ENCODE measurements at places on chromosomes 7 and 10.

DNA sequence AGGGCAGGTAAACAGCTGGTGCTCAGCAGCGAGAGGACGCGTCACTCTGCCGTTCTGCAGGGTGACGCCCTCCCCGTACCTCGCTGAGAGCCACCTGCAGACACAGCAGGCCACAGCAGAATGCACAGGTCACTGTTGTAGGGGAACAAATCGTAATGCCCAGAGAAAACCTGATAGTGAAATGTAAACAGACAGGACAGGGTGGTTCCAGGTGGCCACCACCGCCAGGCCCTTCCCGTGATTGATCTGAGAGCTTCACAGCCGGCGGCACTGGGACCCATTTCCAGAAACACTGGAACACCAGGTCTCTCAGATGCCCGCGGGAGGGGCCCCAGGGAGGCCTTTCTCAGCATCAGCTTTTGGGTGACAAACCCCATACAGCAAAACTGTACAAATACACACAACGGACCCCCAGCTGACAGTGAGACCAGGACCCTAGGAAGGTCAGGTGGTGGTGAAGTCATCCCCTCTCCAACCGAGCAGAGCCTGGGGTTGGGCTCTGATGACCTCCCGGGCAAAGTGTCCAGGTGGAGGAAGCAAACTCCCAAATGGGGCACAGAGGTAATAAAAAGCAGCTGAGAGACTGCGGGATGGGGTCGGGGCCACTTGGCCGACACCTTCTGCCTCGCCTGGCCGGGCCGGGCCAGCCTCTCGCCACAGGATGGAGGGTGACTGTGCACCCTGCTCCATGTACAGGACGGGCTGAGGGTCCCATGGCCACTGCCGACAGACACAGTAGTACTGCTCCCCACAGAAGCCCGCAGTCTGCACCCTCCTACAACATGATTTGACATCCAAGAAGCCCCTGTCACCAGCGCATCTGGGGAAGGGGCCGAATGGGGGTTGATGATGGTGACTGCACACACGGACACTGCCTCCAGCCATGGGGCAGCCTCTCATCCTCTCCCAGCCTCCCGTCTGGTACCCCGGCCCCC, 4.6 kb downstream of the BHLHA15 start:
- no peak for DNase-seq

DNA sequence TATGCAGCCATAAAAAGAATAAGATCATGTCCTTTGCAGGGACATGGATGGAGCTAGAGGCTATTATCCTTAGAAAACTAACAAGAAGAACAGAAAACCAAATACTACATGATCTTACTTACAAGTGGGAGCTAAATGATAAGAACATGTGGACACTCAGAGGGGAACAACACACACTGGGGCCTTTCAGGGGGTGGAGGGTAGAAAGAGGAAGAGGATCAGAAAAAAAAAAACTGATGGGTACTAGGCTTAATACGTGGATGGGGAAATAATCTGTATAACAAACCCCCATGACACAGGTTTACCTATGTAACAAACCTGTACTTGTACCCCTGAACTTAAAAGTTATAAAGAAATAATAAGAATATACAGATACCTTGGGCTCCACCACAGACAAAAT, 514.2 kb downstream of the ARL4A start:
- no peak for DNase-seq

DNA sequence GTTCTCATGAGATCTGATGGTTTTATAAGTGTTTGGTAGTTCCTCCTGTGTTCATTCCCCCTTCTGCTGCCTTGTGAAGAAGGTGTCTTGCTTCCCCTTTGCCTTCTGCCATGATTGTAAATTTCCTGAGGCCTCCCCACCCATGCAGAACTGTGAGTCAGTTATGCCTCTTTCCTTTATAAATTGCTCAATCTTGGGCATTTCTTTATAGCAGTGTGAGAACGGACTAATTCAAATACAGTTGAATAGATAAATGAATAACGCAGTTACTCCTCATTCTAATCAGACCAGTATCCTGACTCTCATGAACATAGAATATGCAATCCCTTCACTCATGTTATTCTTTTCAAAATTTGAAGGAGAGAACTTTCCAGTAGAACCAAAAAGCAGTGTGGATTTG, 375.0 kb upstream of the FZD8 start:
- DNase-seq: no peak

DNA sequence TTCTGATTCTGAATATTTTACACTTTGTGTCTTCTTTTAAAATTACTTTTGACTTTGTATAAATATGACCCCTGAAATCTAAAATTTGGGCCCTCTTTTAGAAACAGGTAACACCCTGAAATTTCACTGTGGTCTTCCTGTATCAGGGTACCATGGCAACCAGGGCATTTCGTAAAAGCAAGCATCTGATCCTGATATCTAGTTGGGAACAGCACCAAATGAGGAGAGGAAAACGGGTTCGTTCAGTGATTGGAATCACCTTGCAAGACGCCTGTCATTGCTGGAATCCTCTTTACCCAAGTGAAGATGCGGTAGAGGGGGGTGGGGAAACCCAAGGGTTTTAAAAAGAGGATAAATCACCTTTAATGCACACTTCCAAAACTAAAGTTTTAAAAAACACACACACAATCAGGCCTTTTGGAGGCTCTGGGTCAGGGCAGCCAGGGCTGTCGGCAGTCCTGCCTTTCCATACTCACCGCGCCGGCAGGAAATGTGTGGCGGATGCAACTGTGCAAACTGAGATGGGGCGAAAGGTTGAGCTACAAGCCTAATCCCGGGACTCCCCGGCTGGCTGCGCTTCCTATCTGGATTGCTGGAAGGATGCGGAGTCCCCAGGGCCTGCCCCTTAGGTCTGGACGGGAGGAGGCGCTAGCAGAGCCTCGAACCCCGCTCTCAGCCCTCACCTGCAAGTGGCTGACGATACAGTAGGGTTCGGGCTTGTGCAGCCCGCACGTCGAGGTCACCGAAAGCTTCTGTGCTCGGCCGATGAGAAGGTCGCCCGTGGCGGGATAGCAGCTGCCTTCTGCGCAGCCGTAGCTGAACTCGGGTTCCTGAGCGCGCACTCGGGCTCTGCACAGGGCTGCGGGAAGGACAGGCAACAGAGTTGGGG, 1.8 kb downstream of the LAMB1 start:
- DNase-seq: no peak

DNA sequence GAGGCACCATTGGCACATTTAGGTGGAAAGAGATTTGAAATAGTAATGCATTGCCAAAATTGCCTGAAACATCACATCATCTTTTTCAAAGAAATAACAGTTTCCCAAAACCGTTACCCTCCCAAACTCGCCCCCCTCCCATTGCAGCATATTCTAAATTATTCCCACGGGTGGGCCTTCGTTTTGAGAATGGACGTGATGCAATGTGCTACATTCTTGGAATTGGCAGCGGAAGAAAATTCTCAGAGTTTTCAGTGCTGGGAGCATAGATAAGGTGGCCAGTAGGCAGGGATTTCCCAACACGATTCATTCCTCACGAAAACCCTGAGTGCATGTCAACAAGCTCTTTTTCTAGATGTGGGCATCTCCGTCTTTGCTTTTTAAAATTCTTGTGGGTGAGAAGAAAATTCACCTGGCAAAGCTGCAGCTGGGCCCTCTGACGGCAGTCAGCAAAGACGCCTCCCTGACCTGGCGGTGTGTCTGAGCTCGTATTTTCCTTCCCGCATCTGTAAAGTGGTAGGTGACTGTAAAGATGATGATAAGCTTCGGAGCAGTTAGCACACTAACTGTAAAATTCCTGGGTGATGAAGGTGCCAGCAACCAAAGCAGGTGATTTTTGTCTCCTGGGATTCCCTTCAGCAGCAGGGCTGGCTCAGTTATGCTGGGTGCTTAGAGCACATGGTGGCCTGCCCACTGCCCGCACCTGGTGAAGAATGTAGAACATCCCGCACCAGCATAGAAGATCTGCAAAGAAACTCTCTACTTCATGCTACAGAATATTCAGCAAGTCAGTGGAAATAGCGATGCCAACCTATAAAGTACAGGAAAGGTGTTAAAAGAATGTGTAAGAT, 141.9 kb upstream of the KLF6 start:
- DNase-seq: no peak

DNA sequence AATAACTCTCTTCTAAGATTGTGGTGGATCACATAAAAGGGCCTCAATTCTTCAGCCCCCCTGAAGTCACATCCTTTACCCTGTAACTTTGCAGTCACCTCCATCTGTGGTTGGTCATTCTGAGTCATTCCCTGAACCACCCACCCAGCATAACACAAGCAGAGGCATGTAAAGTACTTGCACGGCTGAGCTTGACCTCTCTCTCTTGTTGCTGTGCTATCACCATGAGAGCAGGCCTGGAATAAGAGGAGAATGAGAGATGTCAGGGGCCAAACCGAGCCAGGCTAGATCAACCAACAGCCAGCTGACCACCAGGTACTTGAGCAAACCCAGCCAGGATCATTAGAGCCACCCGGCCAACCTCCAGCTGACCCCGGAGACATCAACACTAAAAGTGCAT, 13.5 kb upstream of the STK17A start:
- no peak for DNase-seq

- DNase-seq: no peak
These were observed 105.4 kb upstream of the BTBD16 start for GRCh38 chr10:122165484-122166276.

- DNase-seq: peak; percentile 50
These were observed 335.7 kb downstream of the PHTF2 start for GRCh38 chr7:78134256-78134655.

DNA sequence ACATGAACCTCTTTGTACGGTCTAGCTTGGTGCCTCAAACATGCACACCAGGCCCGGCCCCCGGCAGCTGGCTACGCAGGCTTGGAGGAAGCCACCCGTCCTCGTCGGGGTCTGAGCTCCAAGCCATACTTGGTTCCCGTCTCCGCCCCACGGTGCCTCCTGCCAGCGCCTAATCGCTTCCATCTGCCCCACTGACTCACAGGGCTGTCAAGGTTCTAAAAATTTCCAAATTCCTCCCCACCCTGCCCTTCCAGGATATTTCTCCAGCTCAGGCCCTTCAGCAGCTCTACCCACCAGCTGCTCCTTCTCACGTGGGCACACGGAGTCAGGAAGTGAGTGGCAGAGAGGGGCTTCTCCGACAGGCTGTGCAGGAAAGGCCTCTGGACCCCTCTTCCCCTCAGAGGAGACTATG, 38.8 kb downstream of the TMEM270 start:
- no peak for DNase-seq

DNA sequence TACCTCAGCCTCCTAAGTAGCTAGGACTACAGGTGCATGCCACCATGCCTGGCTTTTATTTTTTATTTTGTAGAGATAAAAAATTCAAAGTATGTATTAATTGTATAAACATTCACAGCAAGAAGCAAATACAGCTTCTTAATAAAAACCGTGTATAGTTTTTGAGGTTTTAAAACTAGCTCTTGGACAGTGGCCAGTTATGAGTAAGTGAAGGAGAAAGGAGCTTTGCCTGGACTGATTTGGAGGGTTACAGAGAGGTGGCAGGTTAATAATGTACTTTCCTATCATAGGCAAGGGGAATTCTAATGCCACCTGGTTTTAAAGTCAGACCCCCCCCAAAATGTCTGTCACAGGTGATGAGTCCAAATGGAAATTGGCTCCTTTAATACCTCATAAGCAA, 43.4 kb downstream of the ZNRF2 start:
- no peak for DNase-seq

DNA sequence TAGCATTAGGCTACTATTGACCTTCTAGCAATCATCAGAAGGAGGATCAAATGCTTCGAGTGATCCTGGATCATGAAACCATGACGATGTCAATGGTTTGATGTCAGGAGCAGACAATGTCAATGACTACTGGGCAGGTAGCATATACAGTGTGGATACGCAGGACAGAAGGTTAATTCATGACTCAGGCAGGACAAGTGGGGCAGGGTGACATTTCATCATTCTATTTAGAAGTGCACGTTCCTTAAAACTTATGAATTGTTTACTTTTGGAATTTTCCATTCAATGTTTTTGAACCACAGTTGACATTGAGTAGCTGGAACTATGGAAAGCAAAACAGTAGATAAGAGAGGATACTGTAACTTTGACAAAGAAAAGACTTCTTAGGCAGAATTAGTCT, 140.8 kb downstream of the TSPAN12 start:
- no peak for DNase-seq

DNA sequence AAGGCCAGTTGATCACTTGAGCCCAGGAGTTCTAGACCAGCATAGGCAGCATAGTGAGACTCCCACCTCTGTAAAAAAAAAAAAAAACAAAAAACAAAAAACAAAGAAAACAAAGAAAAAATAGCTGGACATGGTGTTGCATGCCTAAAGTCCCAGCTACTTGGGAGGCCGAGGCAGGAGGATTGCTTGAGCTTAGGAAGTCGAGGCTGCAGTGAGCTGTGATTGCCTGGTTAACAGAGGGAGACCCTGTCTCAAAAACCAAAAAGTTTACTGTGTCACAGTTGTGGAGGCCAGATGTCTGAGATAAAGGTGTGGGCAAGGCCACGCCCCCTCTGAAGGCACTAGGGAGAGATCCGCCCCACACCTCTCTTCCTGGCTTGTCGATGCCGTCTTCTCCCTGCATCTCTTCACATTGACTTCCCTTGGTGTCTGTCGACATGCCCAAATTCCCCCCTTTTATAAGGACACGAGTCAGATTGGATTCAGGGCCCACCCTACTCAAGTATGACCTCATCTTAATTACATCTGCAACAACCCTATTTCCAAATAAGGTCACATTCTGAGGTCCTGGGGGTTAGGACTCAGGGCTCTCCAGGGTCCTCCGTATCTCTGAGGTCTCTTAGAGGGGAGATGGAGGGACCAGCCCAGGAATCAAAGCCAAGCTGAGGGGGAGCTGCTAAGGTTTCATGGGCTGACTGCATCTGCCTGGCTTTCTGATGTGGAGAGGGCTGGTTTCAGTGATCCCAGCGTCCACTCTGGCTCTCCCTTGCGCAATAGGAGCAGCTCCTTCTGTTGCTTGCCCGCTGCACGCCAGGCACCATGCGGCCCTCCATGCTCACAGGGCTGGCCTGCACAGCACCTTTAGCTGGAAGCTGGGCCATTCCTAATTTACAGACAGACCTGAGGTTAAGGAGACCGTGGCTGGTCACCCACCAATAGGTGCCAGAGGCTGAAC, 23.1 kb downstream of the AGAP3 start:
- no peak for DNase-seq

DNA sequence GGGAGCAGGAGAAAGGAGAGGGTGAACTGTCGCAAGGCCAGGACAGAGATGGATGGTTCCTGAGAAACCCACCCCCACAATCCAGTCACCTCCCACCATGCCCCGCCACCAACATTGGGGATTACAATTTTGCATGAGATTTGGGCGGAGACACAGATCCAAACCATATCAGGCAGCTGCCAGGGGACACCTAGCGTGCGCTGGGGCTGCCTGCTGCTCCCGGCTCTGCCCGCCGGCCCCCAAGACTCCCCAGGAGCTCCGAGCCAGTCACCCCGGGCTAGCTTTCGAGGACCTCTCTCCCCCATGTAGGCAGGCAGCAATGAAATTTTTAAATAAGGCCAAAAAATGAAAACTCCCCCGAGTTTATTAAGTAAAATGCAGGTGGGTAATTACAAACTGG, 111.7 kb downstream of the UNCX start:
- DNase-seq: no peak

- DNase-seq: no peak
These were observed 7.6 kb upstream of the SUPV3L1 start for GRCh38 chr10:69172241-69172982.

DNA sequence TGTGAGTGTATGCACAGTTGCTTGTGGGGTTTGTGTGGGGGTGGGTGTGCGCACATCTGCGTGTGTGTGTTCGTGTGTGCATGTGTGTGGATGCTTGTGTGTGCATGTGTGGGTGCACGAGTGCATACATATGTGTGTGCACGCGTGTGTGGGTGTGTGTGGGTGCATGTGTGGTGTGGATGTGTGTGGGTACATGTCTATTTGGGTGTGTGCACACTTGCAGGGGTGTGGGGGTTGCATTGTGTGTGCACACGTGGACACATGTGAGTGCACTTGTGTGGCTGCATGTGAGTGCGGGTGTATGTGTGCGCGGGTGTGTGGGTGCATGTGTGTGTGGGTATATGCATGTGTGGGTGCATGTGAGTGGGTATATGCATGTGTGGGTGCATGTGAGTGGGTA, 73.7 kb downstream of the NKX6-2 start:
- no peak for DNase-seq

Data from HEK293T (cell line).